Sigmoid colon (tissue), 7 donors: ENCODE measurements at places on chromosomes 12 and 14. TPM values are rescaled to one million over a fixed set of nuclear protein-coding genes. Genes with fewer than 3 reads are reported as not detected.

DNA sequence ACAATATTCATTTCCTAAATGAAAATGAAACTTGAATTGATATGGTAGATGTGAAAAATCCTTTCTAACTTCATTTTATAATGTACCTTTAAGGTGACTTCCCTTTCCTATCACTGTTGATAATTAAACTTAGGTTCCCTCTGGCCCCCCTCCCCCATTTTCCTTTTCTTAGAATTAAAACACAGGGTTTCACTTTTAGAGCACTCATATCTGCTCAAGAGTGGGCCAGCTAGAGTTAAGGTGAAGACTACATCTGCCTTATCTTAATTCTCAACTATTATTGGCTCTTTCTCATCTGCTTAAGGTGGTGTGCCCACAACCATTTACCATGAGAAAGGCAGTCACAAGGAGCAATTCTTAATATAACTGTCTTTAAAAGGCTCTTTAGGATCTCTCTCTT, 49.7 kb downstream of the LIN52 start:
- no peak for DNase-seq

- DNase-seq = no peak
Measured at GRCh38 chr14:72519543-72519942, 374.4 kb downstream of the DPF3 start.

- no peak for DNase-seq
Measured at GRCh38 chr12:104226672-104227071, 11.1 kb downstream of the TXNRD1 start.

DNA sequence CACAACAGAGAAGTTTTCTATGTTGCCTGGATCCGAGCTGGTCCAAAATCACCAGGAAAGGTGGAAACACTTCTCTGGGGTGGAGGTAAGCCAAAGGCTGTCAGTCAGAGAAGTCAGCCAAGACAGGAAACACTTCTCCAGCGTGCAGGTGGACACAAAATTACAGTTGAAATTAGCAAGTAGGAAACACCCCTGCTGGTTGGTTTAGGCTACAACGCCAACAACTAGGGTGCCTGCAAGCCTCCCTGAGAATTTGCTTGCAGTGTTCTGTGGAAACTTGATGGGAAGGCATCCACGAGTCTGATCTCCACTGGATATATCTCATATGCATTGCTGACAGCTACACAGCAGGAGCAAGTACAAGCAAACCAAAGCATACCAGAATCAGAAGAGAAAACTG, 600.5 kb downstream of the RERGL start:
- no peak for DNase-seq

The IL23A gene
- not detected for total RNA-seq
